ENCODE measurements at places on chromosomes 5 and 9.

- no peak for DNase-seq
Measured at GRCh38 chr5:166695326-166695725, 1596.1 kb upstream of the WWC1 start.

DNA sequence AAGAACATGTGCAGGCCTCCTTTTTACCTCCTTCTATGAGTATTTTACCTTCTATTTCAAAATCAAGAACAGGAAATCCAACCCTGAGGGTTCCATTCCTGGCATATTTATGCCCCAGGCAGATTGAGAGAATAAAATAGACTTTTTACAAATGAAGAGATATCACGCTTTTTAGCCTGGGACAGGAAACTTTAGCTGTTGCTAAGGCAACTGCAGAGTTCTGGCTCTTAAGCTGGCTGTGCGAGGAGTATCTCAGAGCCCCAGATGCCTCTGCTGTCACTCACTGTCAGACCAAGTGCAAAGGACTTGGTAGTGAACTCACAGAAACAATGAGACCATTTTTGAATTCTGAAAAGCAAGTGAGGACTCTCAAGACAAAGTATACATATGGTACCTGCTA is 69.5 kb upstream of the HSPB3 start:
- DNase-seq, result no peak

DNA sequence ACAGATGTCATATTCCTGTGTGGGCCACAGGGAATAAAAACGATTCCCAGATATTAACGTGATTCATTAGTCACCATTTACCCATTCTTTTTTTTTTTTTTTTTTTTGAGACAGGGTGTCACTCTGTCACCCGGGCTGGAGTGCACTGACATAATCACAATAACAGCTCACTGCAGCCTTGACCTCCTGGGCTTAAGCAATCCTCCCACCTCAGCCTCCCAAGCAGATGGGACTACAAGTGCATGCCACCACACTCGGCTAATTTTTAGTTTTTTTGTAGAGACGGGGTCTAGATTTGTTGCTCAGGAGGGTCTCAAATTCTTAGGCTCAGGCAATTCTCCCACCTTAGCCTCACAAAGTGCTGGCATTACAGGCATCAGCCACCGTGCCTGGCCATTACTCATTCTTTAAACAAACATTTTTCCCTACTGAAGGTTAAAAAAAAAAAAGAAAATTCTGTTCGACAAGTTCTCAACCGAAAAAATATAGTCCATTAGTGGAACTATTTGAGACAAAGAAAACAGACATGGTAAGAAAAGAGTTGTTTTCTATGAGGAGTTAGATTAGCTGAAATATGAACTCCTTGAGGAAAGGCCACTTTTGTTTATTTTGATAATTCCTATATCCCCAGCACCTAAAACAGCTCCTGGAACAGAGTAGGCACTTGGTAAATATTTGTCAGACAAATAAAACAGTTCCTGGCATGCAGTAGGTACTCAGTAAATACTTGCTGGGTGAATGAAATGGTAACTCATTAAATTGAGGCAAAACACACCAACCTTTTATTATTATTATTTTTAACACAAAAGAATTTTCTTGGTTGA is 32.1 kb upstream of the PDCL start:
- no peak for DNase-seq

DNA sequence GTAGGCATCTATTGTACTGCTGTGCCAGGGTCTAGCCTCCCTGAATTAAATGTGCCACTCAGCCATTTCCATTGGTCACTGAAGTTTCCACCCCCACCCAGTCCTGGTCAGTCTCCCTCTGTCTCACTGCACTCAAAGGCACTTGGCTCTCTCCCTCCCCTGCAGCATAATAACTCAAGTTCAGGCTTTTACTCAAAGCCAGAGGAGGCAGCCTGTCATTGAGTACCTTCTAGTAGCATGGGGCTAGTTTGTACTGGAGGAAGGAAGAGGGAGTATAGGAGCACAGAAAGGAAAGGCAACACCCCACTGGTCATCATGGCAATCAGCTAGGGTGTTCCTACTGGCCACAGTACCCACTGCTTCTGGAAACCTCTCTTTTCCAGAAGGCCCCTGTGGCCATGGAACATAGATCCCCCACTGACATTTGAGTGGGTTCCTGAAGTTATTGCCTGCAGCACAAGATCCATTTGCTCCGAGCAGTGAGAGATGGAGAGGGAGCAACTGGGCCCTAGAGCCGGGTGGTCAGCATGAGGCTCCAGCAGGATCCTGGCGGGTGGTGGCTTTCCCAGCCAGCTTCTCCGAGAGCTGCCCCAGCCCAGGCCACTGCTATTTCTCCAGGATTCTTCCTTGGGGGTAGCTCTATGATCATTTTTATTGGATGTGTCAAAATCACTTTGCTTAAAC is 89.9 kb upstream of the CPEB4 start:
- no peak for DNase-seq

DNA sequence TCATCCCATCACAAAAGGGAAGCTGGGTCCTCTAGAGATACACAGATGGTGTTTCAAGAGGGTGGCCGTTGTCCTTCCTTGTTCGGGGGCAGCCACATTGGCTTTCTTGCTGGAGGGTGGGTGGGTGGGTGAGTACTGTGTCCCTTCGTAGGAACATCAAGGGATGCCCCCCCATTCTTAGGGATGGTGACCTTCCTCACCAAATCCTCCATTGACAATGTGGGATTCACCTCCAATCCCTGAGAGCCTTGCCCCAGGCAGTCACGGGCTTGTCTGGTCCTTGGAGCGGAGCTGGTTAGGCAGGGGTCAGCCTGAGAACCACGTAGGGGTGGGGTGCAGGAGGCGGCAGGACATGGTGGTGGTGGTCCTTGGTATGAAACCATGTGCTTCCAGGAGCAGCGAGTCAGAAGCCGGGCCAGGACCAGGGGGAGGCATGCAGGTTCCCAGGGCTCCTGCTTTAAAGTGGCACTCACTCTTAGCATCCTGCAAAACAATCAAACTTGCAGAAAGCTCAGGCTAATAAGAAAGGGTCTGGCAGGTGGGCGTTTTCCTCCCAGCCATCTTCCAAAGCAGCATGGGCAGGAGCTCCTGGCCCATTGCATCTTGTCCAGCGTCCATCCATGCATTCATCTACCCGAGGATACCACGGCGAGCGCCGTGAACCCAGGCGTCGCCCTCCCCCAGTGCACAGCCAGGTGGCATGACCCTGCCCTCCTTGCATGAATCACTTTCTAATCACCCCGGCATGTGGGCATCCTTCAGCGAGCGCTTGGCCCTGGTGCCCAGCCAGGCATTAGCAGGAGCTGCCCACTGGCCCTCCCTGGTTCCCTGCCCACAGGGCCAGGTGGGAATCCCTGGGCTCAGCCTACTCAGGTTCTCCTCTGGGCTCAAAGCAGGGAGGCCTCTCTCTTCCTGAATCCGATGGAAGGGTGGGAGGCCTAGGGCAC is 76.4 kb downstream of the NTNG2 start:
- no peak for DNase-seq

DNA sequence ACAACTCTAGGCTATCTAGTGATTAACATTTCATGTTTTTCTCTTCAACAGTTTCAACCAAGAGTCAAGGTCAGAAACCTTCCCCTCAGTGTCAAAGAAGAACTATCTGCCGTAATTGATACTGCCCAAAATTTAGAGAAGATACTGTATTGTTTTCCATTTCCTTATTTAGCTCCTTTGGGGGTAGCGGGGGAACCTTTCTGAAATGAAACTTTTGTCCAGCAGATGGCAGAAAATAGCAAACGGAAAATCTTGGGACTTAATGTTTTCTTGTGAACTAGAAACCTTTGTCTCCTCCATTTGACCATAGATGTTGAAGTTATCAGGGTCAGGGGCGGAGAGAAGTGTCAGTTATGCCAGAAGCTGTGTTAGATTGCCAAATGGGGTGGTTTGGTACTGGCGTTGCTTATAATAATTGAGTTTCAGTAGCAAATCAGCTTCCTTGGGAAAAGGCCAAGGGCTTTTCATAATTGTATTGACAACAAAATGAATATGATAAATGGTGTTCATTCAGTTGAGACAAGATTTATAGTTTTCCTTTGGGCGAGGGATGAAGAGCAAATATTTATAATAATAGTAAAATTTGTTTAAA is 101.7 kb upstream of the TLX3 start:
- no peak for DNase-seq

Data from activated T-helper 9 cell treated with anti-CD3 and anti-CD28 coated beads, Interleukin-2, amount 50 U/mL, for 16 hours (primary cell).